ENCODE measurements at places on chromosomes 12 and 14. TPM values are rescaled to one million over a fixed set of nuclear protein-coding genes. Genes with fewer than 3 reads are reported as not detected.

CD163 gene
- under 0.01 TPM for total RNA-seq

KRT72 gene
- total RNA-seq, result not detected

MGAT4C gene
- under 0.01 TPM for total RNA-seq

POTEG gene
- total RNA-seq, result 0.36 TPM

RND1 gene
- 0.29 TPM for total RNA-seq

ADSS1 gene
- total RNA-seq, result 4.3 TPM

NTS gene
- not detected for total RNA-seq

TEP1 gene
- total RNA-seq, result 33.3 TPM

ACVRL1 gene
- total RNA-seq, result 11.5 TPM

FAM186B gene
- 0.72 TPM for total RNA-seq

SRRM4 gene
- total RNA-seq, result not detected

IL26 gene
- total RNA-seq, result 2.4 TPM

ZFHX2 gene
- total RNA-seq, result 0.59 TPM

TMEM121 gene
- 2.7 TPM for total RNA-seq

CATSPERB gene
- not detected for total RNA-seq

TAS2R7 gene
- not detected for total RNA-seq

MMP14 gene
- 580 TPM for total RNA-seq

STXBP6 gene
- total RNA-seq, result 5.8 TPM

ARHGAP9 gene
- total RNA-seq, result 0.36 TPM

RASSF8 gene
- 97.4 TPM for total RNA-seq

C3AR1 gene
- 0.72 TPM for total RNA-seq

BCL2L2 gene
- total RNA-seq, result 21.2 TPM

CSRP2 gene
- total RNA-seq, result 13.4 TPM

MDM2 gene
- 225 TPM for total RNA-seq

SMCO2 gene
- total RNA-seq, result 0.88 TPM

DYRK4 gene
- 30.4 TPM for total RNA-seq

SNAPC1 gene
- 26.5 TPM for total RNA-seq

TUBA1B gene
- 578 TPM for total RNA-seq

TTC7B gene
- 14.5 TPM for total RNA-seq

GPRC5D gene
- total RNA-seq, result not detected

KITLG gene
- 62.5 TPM for total RNA-seq

Data from osteoblast (primary cell).